ENCODE measurements at places on chromosomes 6 and 20.

GRCh38 chr20:19451923-19452295 is 239.5 kb downstream of the SLC24A3 start:
- no peak for DNase-seq

DNA sequence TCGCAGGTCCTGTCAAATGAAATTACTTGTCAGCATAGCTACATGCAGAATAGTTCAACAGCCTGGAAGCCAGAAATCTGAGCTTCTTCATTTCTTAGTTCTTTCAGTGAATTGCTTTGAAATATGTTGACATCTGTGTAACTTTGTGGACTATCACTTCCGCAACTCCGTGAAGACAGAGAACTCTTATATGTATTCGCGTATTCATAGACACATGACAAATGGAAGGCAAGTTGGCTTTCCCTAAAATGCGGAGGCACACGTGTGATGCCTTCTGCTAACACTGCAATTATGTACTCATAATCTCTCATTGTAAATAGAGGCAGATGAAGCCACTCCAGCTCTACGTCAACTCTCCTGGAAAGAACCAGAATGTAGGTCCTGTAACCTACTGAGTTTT is 701.5 kb downstream of the PRKN start:
- no peak for DNase-seq

GRCh38 chr6:145110109-145110508 is 625.2 kb downstream of the EPM2A start:
- no peak for DNase-seq

GRCh38 chr6:155050311-155050710 is 55.2 kb downstream of the TIAM2 start:
- no peak for DNase-seq

DNA sequence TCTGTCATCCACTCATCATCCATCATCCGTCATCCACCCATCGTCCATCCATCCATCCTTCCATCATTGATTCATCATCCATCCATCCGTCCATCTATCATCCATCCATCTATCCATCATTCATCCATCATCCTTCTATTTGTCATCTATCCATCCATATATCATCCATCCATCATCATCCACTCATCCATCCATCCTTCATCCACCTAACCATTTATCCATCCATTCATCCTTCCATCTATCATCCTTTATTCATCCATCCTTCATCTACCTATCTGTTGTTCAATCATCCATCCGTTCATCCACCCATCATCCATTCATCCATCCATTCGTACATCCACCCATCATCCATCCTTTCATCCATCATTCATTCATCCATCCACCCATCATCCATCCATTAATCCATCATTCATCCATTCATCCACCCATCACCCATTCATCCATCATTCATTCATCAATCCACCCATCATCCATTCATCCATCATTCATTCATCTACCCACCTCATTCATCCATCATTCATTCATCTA is 266.4 kb downstream of the CDH4 start:
- no peak for DNase-seq

DNA sequence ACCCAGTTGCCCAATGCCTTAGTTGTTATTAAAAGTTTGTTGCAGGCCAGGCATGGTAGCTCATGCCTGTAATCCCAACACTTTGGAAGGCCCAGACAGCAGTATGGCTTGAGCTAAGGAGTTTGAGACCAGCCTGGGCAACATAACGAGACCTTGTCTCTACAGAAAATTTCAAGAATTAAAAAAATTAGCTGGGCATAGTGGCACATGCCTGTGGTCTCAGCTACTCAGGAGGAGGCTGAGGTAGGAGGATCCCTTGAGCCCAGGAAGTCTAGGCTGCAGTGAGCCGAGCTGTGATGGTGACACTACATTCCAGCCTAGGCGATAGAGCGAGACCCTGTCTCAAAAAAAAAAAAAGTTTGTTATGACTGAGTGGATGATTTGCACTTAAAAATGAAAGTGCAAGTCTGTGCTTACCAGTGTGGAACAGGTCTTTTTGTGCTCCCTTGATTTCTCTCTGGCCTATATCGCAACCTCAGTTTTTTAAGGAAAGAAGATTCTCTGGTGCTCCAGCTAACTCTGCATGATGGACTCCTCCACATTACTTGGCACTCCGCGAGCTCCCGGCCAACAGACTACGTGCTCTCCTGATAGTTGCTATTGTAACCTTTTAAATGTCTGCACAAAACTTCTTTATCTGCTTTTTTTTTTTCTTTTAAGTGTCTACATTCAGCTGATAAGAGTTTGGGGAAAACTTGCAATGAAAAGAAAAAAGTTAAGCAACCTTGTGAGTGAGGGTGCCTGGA is 22.1 kb downstream of the ZKSCAN3 start:
- DNase-seq: no peak

DNA sequence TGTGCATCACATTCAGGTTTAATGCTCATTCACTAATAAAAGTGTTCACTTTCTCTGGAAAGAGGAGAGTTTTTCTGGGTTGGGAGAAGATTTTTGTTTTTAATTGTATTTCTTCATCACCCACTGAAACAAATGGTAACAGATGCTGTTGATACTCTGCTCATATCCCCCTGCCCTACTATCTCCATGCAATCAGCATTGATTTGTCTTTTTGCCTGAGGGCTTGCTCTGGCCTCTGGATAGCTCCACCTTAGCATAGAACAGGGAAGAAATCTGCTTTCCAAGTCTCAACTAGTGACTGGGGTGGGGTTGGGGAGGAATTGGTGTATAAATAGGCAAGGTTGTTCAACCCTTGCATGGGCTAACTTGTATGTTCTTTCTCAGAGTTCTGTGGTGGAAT is 296.4 kb downstream of the KHDRBS2 start:
- no peak for DNase-seq

DNA sequence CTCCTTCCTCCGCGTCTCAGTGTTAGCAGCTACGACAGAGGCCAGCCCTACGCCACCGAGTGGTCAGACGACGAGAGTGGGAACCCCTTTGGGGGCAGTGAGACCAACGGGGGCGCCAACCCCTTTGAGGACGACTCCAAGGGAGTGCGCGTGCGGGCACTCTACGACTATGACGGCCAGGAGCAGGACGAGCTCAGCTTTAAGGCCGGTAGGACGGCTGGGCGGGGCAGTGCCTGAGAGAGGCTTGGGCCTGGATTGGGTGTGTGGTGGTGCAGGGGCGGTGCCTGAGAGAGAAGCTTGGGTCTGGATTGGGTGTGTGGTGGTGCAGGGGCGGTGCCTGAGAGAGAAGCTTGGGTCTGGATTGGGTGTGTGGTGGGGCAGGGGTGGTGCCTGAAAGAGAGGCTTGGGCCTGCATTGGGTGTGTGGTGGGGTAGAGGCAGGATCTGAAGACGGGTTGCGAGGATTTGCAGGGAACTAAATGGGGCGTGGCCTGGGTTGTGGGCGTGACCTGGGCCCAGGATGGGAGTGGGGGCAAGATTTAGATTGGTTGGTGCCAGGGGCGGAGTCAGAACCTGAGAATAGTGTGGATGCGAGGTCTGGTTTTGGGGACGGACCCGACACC is 24.4 kb downstream of the SPDEF start:
- DNase-seq: peak; percentile 2

DNA sequence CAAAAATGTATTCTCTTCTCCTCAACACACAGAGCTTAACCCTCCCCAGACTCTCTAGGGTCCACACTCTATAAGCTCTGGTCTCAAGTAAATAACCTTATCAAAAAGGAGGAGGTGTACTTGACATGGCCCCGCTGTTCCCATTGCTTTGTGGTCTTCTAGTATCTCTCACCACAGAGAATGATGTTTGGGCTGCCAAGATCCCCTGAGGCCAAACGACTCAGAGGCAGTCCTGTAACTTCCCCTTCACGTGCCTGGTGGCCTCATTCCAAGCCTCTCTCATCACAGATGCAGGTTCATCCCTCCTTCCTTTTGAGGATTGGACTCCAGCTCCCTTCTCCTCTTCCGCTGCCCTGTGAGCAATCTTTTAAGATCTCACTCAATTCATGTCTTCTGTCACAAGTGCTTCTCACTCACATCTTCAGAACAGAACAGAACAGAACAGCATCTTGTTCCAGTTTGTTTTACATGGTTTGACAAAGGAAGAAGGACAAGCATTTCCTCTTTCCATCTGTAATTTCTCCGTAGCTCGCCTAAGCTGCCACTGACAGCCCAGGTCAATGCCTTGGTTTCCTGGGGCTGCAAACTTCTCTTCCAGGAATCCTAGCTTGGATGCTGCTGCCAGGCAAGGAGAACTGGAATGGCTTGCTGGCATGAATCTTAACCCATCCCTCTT is 541.5 kb downstream of the CD83 start:
- no peak for DNase-seq

DNA sequence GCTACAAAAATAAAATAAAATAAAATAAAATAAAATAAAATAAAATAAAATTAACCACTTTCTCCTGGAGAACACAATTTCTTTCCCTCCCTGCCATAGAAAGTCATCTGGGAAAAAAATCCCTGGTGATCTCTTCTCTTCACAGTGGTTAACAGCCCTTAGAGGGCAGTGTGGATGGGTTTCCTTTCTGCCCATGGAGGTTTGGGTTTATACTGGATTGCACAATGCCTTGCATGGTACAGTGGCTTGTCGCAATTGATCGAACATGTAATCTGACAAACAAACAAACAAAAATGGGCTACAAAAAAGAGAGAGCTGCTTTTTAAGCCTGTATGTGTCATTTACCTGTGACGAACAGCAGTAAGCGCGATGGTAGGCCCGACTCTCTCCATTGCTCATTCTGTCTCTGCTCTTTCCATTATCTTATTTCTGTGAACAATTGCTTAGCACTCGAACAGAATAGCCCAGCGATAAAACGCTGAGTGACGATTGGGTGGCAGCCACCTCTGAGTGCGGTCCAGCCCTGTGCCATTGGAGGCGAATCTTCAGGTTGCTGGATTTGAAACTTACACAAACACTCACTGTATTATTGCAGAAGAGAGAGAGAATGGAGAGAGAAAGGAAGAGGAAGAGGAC is 166.1 kb downstream of the CD83 start:
- no peak for DNase-seq

GRCh38 chr6:26155061-26155930 is 68.1 kb downstream of the HFE start:
- DNase-seq: peak; percentile 30

GRCh38 chr20:24488064-24488799 is 18.8 kb downstream of the SYNDIG1 start:
- DNase-seq: no peak

DNA sequence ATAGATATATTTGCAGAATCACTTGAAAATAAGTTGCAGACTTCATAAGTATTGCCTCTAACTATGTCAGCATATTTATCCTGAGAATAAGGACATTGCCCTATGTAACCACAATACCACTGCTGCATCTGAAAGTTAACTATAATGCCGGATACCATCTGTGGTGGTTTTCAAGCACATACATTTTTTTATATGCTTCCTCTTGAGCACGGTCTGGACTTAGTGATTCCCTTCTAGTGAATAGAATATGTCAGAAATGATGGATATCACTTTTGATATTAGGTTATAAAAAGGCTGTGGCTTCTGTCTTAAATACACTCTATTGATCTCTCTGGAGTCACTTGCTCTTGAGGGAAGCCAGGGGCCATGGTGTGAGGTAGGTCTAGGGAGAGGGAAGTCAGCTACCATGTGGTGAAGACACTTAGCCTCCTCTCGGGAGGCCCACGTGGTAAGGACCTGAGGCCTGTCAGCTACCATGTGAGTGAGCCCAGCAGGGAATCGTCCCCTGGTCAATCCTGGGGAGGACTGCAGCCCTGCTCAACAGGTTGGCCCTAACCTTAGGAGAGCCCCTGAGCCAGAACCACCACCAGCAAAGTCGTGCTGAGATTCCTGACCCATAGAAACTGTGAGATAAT is 57.5 kb downstream of the CCDC170 start:
- no peak for DNase-seq

GRCh38 chr20:53856300-53857295 is 213.8 kb downstream of the BCAS1 start:
- DNase-seq: no peak

GRCh38 chr20:48238781-48239180 is 453.5 kb upstream of the SULF2 start:
- DNase-seq: no peak

DNA sequence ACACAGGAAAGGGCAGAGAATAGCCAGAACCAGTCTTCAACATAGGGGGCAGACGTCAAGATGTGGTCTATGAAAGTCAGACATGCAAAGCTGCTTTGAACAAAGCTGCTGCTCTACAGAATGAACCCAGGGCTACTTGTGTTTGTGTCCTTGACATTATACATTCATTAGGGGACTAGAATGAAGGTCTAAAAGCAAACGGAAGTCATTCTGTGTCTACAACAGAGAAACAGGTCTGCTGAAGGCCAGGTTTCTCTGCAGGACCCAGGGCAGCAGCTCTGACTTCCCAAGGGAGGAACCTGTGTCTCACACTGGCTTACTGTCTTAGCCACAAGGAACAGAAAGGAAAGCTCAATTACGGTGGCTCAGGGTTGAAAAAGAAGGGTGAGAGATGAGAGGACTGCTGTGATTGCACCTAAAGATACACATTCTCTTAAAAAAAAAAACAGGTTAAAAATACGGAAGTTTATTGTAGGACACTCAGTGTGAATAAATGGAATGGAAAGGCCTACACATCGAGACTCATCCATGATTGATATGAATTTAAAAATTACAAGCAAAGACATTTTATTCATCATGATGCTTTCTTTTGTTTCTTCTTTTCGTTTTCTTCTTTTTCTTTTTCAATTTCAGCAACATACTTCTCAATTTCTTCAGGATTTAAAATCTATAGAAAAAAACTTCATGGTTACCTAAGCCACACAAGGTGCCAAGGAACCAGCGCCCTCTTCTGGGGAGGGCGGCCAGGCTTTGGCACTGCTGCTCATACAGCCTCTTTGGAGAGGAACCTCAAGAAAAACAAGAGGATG is 6.7 kb downstream of the PSMA7 start:
- DNase-seq: peak; percentile 48

GRCh38 chr6:157036245-157036711 is 259.1 kb downstream of the ARID1B start:
- no peak for DNase-seq

DNA sequence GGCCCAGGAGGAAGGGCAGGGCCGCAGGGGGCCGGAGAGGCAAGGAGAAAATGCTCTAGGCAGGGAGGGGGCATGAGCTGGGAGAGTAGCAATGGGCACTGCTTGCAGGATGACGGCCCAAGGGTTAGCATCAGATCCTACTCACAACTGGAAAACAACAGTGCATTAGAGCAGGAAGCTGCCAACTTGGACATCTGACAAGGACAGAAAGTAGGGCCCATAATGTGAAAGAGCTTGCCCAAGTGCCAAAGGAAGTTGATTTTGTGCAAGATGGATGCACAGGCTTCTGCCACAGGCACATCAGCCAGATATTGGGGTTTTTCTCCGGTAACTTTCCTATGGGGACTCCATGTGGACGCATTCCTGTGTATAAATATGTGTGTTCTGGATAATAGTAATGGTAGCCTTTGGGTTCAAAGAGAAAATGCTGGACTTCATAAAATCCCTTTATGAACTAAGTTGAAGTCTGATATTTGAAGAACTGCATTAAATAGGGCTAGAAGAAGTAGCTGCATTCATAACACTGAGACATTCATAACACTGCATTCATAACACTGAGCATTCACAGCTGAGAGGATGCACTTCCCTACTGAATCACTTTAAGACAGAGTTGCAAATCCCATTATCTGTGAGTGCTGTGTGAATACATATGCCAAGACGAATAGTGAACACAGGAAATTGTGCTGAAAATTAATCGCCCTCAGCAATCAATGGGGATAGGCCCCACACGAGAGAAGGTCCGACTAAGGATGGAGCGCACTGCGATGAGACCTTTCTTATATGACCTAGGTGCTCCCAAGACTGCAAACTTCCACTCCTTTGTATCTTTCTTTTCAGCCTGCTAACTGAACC is 235.6 kb upstream of the PRDM1 start:
- DNase-seq: no peak

Measured in kidney capillary endothelial cell (primary cell).